Body of pancreas (tissue), 4 donors: ENCODE measurements at places on chromosomes 3 and 15. TPM values are rescaled to one million over a fixed set of nuclear protein-coding genes. Genes with fewer than 3 reads are reported as not detected.

The CPN2 gene
- total RNA-seq: not detected

DNA sequence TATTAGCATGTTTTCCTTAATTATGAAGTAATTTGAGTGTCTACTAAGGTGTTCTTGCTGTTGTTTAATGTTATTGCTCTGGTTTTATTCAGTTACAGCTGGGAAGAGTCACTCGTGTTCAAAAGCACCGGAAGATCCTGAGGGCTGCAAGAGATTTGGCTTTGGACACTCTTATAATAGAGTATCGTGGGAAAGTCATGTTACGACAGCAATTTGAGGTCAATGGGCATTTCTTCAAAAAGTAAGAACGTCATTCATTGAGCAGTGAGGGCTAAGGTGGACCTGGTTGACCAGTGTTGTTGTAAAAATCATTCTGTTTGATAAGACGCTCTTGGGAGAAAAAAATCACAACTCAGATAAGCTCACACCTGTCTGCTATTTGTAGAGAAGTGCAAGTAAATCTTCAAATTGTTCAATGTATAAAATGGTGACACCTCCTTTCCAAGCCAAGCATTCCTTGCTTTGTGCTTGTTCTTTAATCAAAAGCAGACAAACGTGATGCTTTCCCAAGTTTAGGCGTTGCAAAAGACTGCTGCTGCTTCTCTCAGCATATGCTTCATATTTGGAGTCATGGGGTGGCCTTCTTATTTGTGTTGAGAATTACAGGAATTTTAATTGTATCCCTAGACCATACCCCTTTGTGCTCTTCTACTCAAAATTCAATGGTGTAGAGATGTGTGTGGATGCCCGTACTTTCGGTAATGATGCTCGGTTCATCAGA, 44.2 kb downstream of the SETD5 start:
- DNase-seq: no peak

DNA sequence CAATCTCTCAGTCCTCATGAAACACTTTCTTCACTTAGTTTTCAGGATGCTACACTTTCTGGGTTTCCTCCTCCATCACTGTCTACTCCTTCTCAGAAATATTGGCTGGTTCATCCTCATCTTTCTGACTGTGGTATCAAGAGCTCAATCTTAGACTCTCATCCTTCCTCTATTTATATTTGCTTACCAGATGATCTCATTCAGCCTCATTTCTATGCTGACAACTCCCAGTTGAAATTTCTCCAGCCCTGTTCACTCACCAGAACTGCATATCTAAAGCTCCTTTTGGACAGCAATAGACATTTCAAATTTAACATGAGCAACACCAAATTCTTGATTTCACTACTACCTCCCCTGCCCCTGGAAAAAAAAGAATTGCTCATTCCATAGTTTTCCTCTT, 48.0 kb upstream of the FBN1 start:
- no peak for DNase-seq

DNA sequence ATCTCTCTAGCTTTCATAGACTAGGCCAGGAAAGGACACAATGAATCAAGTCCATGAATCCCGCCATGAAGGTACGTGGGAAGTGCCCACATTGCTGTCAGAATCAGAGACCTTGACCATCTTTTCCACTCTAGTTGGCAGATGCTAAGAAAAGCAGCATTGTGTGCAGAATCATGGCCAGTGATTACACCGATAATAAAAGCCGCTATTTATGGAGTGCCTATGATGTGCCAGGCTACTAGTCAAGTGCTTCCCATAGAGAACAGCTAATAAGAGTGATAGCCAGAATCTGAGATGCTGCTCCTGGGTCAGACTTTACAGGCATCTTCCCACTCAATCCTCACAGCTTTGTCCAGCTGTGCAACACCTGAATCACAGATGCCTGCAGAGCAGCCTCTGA, 13.2 kb upstream of the RPL32 start:
- no peak for DNase-seq

DNA sequence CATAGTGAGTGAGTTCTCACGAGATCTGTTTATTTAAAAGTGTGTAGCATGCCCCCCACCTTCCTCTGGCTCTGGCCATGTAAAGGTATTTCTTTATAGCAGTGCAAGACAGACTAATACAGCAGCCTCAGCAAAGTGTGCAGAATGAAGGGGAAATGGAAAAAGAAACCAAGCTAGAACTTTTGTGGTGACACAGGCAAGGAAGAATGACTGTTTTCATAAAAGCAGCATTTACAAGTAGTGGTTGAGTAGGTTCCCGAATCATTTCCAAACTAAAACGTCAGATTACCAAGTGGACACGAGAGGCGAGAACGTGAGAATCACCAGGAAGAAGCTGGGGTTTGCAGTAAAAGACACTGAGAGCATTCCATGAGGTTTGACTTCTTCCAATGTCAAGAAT, 100.2 kb upstream of the AKAP13 start:
- DNase-seq: no peak

DNA sequence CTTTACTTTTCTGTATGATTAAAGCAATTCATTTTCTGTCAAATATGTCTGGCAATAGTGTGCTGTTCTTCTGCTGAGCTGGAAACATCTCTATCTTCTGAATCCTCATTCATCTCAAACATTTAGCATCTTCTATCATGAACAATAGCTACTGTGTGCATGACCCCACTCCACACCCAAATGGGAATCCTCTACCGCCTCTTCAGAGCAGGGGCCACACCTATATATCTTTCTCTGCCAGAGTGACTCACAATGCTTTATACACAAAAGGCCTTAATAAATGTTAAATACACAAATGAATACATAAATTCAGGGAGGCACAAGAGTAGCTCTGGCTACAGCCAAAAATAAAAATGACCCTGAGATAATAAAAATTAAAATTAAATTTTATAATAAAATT, 8.0 kb downstream of the ALDH1A2 start:
- no peak for DNase-seq

- no peak for DNase-seq
Measured at GRCh38 chr15:68402432-68403160, 29.4 kb downstream of the ITGA11 start.

- no peak for DNase-seq
Measured at GRCh38 chr15:73914145-73914544, 12.1 kb upstream of the LOXL1 start.

- DNase-seq: no peak
Measured at GRCh38 chr3:140927279-140928069, 14.2 kb upstream of the SLC25A36 start.

The GP9 gene
- not detected for total RNA-seq

The MUSTN1 gene
- 3.9 TPM for total RNA-seq

The PARP6 gene
- total RNA-seq: 64.9 TPM

DNA sequence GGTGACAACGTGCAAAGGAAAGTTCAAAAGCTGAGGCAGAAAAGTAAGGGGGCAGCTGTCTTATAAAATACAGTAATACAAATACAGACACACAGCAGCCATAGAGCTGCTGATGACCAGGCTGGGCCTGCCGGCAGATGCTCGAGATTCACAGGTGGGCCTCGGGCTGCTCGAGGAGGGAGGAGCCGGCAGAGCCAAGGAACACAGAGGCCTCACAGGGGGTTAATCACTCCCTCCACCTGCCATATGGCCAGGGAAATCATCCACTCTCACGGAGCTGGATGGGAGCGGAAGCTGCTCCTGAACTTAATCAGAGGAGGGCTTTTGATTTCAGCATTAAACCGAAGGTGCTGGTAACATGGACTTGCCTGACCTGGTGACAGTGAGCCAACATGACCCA, 29.6 kb upstream of the MGLL start:
- no peak for DNase-seq

The GABRR3 gene
- total RNA-seq: not detected

The C15orf39 gene
- 30.3 TPM for total RNA-seq

- no peak for DNase-seq
Measured at GRCh38 chr3:12643010-12643380, 20.9 kb downstream of the RAF1 start.

The SLC35G2 gene
- 7.3 TPM for total RNA-seq

- no peak for DNase-seq
Measured at GRCh38 chr15:79089331-79089889, 1.2 kb downstream of the RASGRF1 start.

DNA sequence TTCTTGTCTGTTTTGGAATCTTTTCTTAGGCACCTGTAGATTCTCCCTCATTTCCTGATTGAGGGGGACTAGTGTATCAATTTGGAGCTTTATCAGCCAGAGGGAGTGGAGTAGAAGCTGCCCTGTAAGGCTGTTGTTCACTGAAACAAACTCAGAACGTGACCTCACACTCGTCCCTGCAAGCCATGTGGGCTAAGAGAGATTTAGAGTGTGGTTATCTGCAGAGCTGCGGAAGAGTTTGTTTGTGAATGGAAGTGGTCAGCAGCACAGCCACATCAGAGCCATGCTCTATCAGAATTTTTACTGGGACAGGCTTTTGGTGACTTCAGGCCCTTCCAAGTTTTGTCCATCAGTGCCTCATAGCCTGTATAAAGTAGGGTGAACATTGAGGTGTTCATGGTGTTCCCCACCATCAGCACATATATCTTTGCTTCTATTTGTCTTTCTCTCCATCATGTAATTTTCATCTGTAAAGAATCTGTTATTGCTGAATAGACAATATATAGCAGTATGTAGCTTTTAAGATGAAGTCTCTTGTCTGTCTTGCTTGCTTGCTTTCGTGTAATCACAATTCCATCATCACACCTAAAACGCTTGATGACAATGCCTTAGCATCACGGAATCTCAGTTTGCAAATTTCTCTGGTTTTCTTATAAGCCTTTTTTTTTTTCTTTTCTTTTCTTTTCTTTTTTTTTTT, 37.0 kb downstream of the LARS2 start:
- DNase-seq: no peak

The ITIH3 gene
- total RNA-seq: not detected

GRCh38 chr15:31197497-31198414, 96.2 kb upstream of the TRPM1 start:
- DNase-seq: peak; percentile 23

GRCh38 chr3:121443456-121443855, 102.3 kb downstream of the POLQ start:
- no peak for DNase-seq

DNA sequence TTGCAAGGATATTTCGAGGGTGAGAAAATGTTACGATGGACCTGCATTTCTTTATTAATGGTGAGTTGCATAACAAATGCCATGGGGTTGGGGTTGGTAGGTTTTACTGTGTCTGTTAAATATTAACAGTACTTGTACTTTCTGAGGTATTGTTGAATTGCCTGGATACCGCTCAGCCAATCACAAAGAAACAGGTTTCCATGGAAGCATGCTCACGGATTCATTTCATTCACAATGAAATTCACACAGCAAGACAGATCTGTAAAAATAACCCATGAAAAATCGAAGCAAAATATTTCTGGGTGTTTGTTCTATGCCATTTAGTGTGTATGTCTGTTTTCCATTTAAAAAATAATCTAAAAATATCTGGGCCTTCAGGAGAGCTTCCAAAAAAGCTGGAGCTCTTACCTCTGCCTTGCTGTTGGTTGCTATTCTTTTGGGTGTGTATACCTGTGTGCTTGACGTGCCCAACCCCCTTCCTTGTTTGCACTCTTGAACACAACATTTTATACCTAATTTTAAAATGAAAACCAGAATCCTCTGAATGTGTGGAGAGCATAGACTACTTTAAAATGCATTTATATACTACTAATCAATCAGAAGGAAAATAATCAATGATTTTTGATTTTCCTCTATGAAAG, 479.8 kb upstream of the TBL1XR1 start:
- DNase-seq: peak; percentile 43

- DNase-seq: no peak
Measured at GRCh38 chr3:184733971-184734608, 22.2 kb upstream of the MAGEF1 start.

DNA sequence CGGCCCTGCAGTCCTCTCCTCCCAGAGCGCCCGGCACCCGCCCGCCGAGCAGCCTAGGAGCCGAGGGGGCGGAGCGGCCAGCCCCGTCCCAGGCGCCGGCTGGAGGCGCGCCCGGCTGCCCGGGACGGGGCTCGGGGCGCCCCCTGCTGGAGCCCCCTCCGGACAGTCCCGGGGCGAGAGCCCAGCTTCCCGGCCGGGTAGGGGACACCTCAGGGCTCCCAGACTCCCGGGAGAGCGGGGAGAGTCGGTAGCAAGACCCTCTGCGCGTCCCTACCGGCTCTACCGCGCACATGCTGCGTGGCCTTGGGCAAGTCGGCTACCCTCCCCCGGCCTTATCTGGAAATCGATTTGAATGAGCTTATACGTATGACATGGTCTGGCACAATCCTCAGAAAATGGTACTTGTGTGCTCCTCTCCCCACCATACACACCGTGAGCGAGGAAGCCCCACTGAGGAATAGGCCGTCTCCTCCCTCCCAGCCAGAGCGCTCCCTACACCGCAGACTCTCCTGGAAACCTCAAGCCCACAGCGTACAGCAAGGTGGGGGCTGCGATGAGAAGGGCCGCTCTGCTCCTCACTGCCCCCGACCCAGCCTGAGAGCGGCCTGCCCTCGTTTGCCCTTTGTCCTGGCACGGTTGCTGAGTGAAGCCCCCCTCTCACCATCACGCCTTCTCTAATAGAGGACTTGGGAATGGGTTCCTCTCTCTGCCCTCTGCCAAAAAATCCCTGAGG, at the start of gene DAPK2:
TSS of gene DAPK2 (minus strand) at position 65 of the 733 bp plus-strand sequence. CDS start 6,224 bp downstream, outside the sequence.
- DNase-seq: peak; percentile 84

The TTC21A gene
- 46.5 TPM for total RNA-seq

- DNase-seq: no peak
Measured at GRCh38 chr3:79202471-79203143, 565.2 kb downstream of the ROBO1 start.
